Thymus (tissue), 14 donors: ENCODE measurements at places on chromosomes 5 and 9. TPM values are rescaled to one million over a fixed set of nuclear protein-coding genes. Genes with fewer than 3 reads are reported as not detected.

Gene FOXD4L4
- polyA plus RNA-seq = 0.09 TPM

Gene PCDHGC3
- polyA plus RNA-seq = 28.7 TPM

Gene PTGDS
- 137 TPM for polyA plus RNA-seq

Gene MAP3K1
- polyA plus RNA-seq = 18.6 TPM

Gene ATG12
- polyA plus RNA-seq = 52.9 TPM

Gene DNAH5
- 0.25 TPM for polyA plus RNA-seq

Gene CDC25C
- polyA plus RNA-seq = 1.9 TPM

Gene LIX1
- polyA plus RNA-seq = 0.09 TPM

Gene CAST
- polyA plus RNA-seq = 74.6 TPM

Gene TRAF1
- 21.7 TPM for polyA plus RNA-seq

Gene KCNV2
- not detected for polyA plus RNA-seq

Gene EPB41L4B
- polyA plus RNA-seq = 4.2 TPM

Gene CMYA5
- 7.2 TPM for polyA plus RNA-seq

Gene MLANA
- polyA plus RNA-seq = 0.09 TPM

- no peak for DNase-seq
These were observed 2.0 kb downstream of the CTNND2 start for GRCh38 chr5:11902201-11902619.

DNA sequence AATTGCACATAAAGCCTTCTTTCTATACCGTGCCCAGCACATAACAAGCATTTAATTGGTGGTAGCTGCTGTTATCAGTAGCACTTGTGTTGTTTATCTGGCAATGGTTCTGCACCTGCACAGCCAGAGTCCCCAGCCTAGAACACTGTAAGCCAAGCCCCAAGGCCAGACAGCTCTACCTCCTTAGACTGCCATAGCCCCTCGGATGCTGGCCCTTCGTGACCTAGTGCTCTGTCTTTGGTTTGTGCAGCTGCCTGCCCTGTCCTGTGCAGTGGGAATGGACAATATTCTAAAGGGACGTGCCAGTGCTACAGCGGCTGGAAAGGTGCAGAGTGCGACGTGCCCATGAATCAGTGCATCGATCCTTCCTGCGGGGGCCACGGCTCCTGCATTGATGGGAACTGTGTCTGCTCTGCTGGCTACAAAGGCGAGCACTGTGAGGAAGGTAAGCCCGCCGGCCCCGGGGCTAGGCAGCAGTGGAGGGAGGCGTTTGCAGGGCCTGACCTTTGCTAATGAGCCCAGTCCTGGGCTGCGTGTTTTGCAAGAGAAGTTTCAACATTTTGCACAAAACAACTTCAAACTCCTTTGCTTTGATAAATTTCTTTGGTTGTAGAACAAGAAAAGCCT, 173.3 kb upstream of the WWC1 start:
- no peak for DNase-seq

- DNase-seq = no peak
These were observed 13.5 kb downstream of the SETX start for GRCh38 chr9:132341177-132341840.

- no peak for DNase-seq
These were observed 235.5 kb upstream of the WWC1 start for GRCh38 chr5:168055961-168056360.

GRCh38 chr5:68110264-68110663, 105.3 kb upstream of the PIK3R1 start:
- DNase-seq = no peak

DNA sequence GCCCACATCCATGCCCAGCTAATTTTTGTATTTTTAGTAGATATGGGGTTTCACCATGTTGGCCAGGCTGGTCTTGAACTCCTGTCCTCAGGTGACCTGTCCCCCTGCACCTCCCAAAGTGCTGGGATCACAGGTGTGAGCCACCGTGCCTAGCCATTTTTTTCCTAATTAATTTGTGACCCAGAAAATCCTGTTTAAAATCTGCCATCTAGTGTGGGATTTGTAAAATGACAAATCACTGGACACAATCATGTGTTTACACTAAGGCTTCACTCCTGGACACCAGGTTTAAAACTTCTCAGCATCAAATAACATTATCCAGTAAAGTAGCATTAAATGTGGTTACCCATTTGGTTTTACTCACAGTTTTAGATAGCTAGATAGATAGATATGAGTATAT, 18.6 kb upstream of the KDM4C start:
- no peak for DNase-seq

DNA sequence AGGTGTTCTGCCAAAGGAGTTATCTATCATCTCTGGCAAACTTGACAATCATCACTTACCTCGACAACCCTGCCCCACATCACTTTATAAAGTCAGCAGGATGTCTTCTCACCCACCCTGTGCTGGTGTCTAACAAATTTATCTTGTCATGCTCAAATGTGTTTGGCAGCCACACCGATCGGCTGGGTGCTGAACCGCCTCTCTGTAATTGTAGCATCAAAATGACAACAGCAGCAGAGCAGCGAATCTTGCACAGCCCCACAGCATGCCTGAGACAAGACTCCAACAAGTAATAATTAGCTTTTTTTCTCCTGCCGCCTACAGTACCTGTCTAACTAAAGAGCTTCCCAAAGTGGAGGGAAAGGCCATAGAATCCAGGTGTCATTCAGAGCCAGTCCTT, 176.2 kb downstream of the NR3C1 start:
- no peak for DNase-seq

- DNase-seq = no peak
These were observed 180.6 kb downstream of the ADAMTS12 start for GRCh38 chr5:33711094-33711679.

GRCh38 chr5:6371079-6371810, 7.1 kb downstream of the MED10 start:
- DNase-seq = no peak

DNA sequence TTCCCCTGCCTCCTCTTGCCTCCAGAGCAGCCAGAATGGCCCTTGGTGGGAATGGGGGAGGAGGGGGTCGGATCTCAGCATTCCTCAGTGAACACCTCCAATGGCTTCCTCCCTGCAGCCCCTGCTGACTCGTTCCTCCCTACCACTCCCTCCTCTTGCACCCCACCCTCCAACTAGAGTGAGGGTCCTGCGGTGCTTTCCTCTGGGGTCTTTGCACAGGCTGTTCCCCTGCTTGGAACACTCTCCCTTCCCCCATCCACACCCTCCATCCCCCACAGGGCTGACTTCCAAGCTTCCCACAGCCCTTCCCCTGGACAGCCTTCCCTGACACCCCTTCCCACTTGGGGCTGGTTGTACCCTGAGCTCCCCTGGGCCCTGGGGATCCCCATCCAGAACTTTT, 70.4 kb upstream of the NEK6 start:
- DNase-seq = no peak

DNA sequence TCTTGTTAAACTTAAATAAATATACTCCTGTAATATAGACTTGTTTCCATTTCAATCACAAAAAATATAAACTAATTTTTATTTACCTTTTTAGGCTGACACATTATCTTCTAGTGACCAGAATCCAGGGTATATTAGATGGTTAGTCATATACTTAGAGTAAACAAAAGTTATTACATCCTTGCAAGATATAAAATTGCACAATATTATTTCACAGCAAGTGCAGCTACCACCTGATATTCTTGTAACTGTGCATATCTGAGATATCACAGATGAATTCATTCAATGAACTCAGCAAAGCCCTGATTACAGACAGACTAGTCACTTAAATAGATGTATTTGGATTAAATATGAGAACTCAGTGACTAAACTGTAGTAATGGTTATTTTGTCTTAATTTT, 25.6 kb upstream of the ARRDC3 start:
- DNase-seq = no peak

DNA sequence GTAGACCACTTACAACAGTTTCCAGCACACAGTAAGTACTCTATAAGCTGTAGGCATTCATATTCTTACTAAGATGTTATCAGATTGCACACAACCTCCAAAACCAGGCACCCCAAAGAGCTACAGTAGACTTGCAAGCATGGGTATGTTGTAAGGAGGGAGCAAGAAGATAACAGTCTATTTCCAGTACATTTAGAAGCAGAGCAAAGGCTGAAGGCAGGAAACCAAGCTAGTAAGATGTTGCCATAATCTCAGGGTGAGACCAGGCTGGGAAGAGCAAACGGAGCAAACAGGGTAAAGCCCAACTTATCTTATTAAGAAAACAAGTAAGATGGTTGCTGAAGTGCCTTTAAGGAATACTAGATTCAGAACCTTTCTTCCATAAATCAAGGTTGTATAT, 161.1 kb downstream of the GLIS3 start:
- DNase-seq = no peak

- DNase-seq = no peak
These were observed 22.3 kb downstream of the PSMB7 start for GRCh38 chr9:124392871-124393460.

GRCh38 chr5:96189028-96189826, 227.6 kb upstream of the ELL2 start:
- no peak for DNase-seq

DNA sequence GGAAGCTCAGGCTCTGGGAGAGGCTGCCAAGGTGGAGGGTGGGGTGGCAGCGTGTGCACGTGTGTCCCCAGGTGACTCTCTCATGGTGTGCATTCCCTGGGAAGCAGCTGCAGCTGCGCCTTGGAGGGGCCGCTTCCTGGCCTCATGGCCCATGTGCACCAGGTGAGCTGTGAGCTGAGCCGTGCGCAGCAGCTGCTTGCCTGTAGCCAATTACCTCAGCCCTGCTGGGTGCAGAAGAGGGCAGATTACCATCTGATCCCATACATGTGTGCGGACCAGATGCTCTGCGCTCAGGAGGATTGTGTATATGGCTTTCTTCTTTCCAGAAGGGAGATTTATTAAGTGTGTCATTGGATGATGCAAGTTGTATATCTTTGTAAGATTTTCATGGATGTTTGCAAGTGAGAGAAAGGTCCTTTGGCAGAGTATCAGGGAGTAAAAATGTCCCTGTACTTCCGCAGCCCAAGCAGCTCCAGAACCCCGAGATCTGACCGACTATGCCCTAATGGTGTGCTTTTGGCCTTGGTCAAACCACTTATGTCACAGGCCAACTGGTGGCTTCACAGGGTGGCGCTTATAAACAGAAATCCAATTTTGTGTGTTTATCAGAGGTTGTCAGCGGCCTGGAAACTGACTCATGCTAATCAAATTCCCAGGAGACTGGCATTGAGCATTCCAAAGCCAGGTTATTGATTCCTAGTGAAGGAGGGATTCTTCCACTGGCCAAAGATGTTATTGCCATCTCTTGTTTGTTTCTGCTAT, 229.3 kb downstream of the GOLPH3 start:
- DNase-seq = no peak

DNA sequence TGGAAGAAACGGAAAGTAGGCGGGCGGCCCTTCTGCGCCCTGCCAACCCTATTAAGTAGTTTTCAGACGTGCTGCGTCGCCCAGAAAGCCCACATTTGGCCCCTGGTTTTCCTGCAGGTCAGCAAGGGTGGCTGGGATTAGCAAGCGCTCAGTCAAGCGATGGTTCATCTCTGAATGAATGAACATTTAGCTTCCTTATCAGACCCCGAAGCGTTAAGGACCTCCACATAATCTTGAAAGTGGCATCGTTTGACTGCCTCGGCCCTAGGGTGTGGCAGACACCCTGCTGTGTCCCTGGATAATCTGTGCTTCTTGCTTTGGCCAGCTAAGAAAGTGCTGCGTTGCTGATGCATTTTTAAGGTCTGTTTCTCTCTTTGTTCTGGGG, 684 bp downstream of the TOR1B start:
- DNase-seq = no peak

GRCh38 chr9:14838701-14839100, 71.5 kb downstream of the FREM1 start:
- no peak for DNase-seq

- DNase-seq = no peak
These were observed 173.4 kb downstream of the DNAH5 start for GRCh38 chr5:13771011-13771571.

DNA sequence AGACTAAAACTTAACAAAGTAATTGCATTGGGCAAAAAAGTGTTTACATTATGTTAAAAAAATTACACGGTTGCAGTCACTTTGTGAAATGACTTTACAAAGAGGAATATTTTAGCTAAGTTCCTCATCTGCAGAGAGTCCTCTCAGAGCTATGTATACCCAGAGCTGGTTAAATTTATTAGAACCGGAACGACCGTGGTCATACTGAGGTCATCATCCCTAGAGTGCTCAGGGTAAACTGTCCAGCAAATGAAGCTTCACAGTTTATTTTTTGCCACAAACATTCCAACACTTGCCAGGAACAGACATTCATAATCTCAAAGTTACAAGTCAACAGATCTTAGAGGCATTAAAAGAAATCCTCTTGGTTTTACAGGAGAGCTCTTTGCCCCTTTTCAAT, 897 bp downstream of the ROPN1L start:
- no peak for DNase-seq

- no peak for DNase-seq
These were observed 65.1 kb upstream of the CCDC152 start for GRCh38 chr5:42691413-42691937.

- DNase-seq = peak; percentile 32
These were observed 627.9 kb upstream of the RORB start for GRCh38 chr9:73869264-73869663.

- no peak for DNase-seq
These were observed 7.8 kb downstream of the EXOSC2 start for GRCh38 chr9:130701059-130702022.

GRCh38 chr5:157516626-157517325, 56.8 kb downstream of the NIPAL4 start:
- DNase-seq = no peak

- peak; percentile 39 for DNase-seq
These were observed 31.7 kb upstream of the PRXL2C start for GRCh38 chr9:96686638-96687335.

DNA sequence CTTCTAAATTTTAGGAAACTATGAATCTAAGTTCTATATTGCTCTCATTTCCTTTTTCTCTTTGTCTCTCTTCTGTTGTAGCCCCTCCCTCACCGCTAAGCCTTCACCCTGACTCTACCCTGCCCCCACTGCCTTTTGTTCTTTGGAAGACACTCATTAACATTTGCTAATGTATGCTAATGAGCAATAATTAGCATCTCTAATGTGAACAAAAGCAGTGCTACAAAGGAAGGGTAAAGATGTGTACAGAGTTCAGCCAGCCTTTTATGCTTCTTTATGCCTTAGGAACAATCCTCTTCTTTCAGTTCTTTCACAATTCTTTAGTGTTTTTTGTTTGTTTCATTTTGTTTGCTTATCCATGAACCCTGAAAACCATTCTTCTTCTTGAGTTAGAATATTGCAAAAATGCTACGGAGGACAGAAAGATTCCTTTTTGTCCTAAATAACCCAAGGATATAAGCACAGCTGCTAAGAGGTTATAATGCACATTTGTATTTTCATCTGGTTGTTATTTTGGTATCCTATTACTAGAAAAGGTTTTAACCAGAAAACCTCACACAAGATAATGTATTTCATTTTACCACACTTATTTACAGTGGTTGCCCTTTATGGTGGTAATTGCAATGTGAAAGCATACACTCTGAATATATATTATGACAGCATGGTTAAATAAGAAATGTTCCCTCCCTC, 159.3 kb downstream of the TMC1 start:
- DNase-seq = no peak

DNA sequence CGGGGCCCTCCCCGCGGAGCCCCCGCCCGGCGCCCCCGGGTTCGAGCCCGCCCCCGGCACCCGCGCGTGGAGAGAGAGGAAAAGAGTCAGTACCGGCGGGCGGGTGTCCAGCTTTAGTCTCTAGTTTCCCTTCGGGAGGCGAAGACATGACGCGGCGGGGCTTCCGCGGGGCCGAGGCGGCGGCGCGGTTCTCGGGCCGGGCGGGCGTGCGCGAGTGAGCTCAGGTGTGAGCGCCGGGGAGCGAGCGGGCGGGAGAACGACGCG, 181 bp downstream of the DAP start:
- no peak for DNase-seq
